ENCODE measurements at places on chromosomes 7 and 10.

GRCh38 chr10:51606825-51607462 is 92.5 kb downstream of the CSTF2T start:
- DNase-seq: no peak

- no peak for DNase-seq
Measured at GRCh38 chr7:138625849-138626230, 75.3 kb downstream of the SVOPL start.

- no peak for DNase-seq
Measured at GRCh38 chr10:4431114-4431863, 394.7 kb upstream of the AKR1E2 start.

DNA sequence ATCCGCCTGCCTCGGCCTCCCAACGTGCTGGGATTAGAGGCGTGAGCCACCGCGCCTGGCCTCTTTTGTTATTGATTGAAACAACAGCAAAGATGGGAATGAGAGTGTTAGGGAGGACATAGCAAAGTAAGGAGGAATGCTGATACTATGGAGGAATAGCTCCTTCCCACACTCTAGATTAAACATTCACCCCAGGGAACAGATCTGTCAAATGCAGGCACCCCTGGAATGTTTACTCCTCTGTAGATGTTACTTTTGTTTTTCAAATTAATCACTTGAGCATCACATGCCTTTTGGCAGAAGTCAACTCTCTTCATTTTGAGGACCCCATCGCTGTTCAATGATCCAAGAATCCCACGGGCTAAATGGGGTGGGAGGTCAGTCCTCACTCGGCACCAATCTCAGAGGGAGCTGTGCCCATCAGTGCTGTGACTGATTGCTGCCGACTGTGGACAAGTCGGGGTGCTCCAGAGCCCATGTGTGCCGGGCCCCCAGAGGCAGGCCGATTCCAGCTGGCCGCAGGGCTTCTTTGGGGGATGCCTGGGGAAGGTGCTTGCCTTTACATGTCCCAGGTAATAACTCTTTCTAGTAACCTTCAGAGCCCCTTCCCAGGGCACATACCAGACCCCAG is 10.2 kb upstream of the COBL start:
- no peak for DNase-seq

DNA sequence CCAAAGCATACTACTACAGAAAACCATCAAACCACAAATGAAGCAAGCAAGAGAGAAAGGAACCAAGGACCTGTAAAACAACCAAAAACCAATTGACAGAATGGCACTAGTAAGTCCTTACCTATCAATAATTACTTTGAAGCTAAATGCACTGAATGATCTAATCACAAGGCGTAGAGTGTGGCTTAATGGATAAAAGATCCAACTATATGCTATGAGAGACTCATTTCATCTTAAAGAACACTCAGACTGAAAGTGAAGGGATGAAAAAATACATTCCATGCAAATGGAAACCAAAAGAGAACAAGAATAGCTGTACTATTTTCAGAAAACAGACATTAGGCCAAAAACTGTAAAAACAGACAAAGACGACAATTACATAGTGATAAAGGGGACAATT is 70.7 kb downstream of the CRPPA start:
- no peak for DNase-seq

- DNase-seq: no peak
Measured at GRCh38 chr10:128220021-128220420, 93.8 kb upstream of the MKI67 start.

GRCh38 chr7:2158331-2159175 is 74.2 kb downstream of the MAD1L1 start:
- no peak for DNase-seq

DNA sequence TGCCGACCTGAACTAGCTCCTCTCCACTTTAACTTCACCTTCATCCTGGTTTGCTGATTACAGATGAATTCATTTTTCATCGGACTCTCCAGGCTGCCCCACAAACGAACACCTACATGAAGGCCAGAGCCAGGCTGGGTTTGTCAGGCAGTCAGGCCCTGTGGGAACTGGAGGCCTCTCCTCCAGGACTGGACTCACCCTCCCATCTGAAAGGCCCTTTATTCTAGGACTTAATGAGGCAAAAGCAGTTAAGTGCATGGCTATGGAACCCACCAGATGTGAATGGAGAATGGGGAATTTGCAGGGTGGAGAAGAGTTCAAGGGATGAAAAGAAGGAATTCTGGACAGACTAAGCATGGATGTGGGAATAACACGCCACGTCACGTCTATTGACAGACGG is 170.8 kb downstream of the ARHGAP12 start:
- DNase-seq: no peak

DNA sequence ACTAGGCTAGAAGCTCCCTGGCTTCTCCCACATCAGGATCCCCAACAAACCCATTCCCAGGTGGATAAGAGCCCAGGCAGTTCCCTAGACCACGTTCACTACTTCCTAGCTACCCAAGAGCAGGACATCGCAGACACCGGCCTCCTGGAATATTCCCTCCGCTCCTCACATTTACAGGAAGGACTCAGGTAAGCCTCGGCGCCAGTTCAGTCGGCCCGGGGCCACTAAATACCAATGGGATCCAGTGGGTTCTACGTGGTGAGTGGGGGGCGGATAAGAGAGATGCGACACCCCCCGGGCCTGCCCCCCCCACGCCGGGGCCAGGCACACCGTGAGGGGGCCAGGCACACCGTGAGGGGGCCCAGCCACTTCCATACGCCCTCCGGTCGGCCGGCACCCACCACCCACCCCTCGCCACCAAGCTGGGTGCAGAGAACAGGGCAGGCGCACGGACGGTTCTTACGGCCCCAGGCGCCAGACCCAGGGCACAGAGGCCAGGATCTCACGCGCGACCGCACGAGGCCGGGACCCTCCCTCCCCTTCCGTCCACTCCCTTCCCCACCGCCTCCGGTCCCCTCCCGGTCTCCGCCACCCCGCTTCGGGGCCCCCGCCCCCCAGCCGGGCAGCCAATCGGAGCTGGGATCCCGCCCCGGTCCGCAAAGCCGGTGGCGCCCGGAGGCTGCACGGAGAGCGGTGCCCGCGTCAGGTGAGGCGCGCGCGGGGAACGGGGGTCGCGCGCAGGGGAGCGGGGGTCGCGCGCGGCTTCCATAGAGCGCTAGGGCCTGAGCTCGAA is at the start of gene BLVRA:
Gene BLVRA (plus strand): TSS at position 652 of the 793 bp plus-strand sequence. CDS start 12,479 bp downstream, outside the sequence.
- peak; percentile 53 for DNase-seq

DNA sequence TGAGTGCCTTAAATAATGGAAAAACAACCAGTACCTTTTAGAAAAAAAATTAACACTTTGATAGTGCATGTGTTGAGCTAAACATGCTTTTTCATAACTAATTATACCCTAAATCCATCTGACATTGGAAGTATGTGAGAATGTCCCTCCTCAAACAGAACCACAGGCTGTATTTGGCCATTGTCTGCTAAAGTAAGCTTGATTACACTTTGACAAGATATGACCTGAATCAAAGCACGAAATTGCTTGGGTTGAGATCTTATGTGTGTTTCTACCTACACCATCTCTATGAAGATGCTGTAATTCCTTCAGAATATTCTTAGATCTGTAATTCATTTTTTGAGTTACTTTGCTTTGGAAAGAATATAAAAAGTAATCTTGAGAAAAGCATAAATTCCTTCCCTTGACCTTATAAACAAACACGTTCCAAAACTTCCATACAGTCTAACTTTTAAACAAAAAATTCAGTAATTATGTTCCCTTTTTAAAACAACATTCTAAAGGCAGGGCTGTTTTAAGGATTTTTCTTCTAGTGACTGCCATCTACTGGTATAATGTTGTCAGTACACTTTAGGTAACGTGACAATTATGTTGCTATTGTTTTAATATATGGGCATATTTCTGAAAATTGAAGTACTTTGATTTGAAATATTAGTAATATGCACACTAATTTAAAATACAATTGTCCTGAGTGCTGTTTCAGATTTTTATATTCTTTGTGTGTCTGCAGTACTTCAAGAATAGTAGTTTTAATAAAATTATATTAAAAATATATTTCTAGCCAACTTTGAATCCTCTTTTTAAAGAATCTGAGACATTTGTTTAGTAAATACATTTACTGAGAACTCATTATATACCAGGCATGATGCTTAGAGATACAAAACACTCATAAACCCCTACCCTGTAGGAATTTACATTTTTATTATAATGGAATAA is 20.9 kb downstream of the CD36 start:
- no peak for DNase-seq

GRCh38 chr7:101160910-101161309 is 4.5 kb downstream of the VGF start:
- DNase-seq: no peak

- DNase-seq: no peak
Measured at GRCh38 chr10:129464251-129464650, 2.8 kb upstream of the MGMT start.

- no peak for DNase-seq
Measured at GRCh38 chr10:33939410-33939809, 604.9 kb upstream of the NRP1 start.

DNA sequence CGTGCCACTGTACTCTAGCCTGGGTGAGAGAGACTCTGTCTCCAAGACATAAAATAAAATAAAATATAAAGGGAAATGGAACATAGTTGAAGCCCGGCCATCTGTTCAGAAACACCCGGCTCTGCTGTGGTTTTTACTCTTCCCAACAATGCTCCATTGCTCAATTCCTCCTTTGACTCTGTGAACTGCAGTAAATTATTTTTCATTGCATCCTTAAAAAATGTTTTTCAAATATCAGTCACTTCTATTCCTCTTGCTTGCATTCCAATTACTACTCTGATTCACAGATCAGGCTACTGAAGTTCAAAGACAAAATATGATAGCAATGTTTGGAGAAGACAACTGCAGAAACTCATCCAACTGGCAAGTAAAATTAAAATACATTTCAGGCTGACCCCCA is 983.0 kb downstream of the SORCS1 start:
- DNase-seq: no peak

GRCh38 chr7:80770675-80771081 is 132.2 kb downstream of the CD36 start:
- no peak for DNase-seq

DNA sequence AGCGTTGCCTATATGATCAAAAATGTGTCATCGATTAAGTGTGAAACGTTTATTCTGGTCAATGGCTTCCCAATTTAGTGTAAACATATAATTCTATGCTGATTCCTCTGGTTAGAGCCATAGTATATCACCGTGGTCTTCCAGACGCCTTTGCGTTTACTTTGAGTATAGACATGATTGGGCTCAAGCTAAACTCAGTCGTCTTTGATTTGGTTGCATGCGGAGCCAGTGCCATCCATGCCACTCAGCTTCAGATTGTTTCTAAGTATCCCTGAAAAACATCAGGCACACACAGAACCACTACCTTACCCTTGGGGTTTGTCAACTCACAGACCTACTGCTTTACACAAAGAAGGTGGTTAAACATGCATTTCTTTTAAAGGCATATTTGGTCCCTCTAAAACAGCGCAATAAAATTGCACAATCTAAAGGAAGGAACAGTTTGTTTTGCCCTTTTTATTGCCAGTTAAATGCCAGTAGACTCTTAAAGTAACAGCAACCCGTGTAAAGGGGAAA is 273.6 kb upstream of the KLF6 start:
- DNase-seq: no peak

GRCh38 chr7:150996376-150997074 is 5.7 kb downstream of the NOS3 start:
- no peak for DNase-seq

DNA sequence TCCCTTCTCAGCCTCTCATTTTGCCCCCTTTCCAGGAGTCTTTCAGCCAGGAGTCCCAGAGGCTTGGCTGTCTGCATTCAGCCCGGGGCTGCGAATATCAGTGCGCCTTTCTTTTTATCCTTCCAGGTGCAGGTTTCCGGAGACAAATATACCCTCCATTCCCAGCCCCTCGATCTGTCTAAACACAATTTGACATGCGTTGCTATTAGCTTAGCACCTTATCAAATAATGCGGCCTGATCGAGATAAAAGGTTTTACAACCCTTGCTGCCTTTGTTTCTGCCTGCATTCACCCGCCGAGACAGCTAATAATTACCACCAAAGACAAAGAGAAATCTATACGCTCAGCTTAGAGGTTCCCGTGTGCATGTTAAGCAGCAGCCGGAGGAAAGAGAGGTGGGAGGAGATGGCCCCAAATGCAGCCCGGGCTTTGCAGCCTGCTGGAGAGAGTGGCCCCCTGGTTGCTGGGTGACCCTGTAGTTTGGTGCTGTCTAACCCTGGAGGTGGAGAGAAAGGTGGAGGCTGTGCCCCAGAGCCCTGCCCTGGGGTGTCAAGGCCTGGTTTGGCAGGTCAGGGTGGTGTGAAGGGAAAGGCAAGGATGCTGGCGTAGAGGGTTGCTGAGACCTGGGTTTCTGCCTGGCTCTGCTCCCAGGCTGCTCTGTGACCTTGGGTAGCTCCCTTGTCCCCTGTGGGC is 185.3 kb downstream of the RPS24 start:
- no peak for DNase-seq

DNA sequence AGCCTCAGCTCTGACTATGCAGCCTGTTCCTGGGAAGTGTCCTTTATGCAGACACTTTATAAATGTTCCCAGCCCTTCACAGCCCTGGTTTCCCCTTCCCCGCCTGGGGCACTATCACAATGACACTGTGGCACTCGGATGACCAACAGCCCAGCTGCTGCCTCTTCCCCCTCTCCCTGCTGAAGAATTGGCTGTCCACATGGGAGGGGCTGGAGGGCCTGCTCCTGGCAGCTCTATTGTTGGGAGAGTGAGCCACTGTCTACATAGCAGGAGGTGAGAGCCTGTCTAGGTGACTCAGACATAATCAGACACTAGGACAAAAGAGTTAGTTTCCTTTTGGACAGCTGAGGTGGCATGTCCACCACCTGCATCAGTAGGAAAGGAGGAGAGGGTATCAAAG is 437.5 kb downstream of the PLXNA4 start:
- DNase-seq: no peak

GRCh38 chr7:142024547-142024946 is 28.9 kb downstream of the MGAM start:
- no peak for DNase-seq

DNA sequence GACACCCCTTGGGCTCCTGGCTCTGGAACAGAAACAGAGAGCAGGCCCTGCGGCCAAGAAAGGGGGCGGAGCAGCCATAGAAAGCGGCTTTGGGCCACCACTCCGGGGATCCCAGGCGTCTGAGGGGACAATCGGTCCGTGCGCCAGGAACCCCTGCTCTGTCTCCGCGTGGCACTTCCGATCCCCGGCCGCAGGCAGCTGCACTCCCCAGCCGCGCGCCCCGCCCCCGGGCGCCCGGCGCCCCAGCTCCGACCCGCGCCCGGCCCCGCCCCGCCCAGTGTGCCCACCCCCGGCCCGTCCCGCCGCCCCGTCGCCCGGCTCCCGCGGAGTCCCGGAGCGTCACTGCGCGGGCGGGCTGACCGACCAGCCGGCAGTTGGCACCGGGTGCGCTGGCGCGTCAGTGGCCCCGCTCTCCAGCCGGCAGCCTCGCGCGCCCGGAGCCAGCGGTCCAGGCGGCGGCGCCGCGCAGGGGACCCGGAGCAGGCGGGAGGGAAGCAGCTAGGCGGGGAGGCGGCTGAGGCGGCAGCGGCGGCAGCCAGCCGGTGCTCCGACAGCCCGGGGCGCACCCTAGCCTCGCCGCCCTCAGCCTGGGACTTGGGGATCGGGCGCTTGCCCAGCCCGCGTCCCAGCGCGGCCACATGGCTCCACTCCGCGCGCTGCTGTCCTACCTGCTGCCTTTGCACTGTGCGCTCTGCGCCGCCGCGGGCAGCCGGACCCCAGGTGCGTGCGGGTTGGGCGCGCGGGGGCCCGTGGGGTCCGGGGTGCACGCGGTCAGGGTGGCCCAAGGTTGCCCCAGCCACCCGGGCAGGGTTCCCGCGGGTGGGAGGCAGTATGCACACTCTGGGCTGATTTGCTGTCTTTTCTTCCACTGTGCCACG is at the start of gene ADAMTS14:
Gene ADAMTS14 (plus strand): TSS at position 342 of the 878 bp plus-strand sequence. CDS start 297 bp downstream, at position 639.
- DNase-seq: no peak

Data from effector CD4-positive, alpha-beta T cell (primary cell).